ENCODE measurements at places on chromosomes 2 and 18.

GRCh38 chr2:100365434-100365833 lies 43.1 kb upstream of the LONRF2 start:
- DNase-seq, result no peak

- no peak for DNase-seq
Observed at GRCh38 chr2:60045456-60045855, 508.0 kb downstream of the BCL11A start.

DNA sequence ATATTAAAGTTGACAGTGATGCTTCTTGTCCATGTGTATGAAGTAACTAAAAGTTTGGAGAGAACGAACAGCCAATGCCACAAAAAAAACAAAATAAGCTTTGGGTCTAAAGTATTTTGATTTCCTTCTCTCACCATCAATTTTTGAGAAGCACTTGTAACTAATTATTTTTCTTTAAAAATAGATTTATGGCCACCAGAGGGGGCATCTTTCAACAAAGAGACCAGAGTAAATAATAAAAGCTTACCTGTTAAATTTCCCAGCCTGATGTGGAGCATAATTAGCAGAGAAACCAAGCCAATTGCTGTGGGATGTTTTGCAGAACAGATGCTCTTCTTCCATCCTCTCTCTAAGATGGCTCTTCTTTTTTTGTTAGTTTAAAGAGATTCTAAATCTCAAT lies 29.0 kb downstream of the LINC00305 start:
- no peak for DNase-seq

- no peak for DNase-seq
Observed at GRCh38 chr2:44578471-44579093, 216.8 kb downstream of the CAMKMT start.

GRCh38 chr2:128091726-128092080 lies 703 bp downstream of the UGGT1 start:
- DNase-seq, result no peak

- no peak for DNase-seq
Observed at GRCh38 chr2:235504441-235505180, 10.8 kb downstream of the AGAP1 start.

DNA sequence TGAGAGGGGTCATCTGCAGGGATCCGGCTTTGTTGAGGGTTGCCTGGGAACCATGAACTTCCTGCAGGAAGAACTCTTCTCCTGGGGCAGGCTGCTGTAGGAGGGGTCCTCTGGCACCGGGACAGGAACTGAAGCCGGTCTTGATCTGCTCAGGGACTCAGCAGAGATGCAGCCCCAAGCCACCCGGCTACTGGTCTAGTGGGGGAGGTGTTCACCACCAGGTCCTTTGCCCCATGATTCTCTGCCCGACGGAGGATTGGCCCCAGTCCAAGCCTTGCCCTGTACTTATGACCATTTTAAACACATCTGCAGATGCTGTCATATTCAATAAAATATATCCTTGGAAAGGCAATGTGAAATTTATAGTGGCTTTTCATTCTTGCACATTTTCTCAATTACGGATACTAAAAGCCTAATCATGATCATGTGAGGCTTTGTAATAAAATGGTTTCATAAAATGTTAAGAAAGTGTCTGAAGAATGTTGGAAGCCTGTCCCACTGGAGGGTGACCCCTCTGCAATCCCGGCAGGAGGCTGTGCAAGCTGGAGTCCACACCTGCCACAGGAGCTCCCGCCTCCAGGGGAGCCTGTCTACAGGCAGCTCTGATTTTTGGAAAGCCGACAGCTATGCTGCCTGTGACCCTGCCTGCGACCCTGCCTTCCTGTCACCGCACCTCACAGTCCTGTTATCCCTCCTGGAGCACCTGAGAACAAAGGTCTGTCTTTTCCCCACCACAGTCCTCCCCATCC lies 98.8 kb upstream of the TAF1B start:
- no peak for DNase-seq

DNA sequence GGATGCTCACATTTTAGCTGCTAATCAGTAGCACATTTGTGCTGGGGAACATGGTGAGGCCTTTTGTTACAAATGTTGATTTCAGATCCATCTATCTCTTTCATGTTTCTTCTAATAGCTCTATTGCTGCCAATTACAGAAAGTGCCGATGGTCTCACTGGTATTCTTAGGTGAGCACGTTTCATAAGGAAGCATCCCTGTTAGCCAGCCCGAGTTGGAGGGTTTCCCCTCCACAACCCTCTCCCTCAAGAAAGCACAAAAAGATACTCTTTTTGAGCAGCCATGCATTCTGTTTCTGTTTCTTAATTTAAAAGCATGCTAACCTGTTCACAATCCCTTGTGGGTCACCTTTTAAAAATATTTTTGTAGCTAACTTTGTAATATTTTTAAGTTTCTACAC lies 30.8 kb upstream of the ST8SIA5 start:
- DNase-seq, result no peak

GRCh38 chr2:212904646-212905045 lies 246.8 kb downstream of the IKZF2 start:
- DNase-seq, result no peak

- DNase-seq, result no peak
Observed at GRCh38 chr2:161556440-161556839, 67.8 kb upstream of the SLC4A10 start.

Data from activated naive CD8-positive, alpha-beta T cell treated with anti-CD3 and anti-CD28 coated beads, Interleukin-2, amount 10 ng/mL, durations not matched to agents 7 days and 5 days (primary cell).